Activated CD4-positive, alpha-beta T cell treated with anti-CD3 and anti-CD28 coated beads, Interleukin-2, amount 10 ng/mL, durations not matched to agents 7 days and 5 days (primary cell): ENCODE measurements at places on chromosomes 1 and 21.

DNA sequence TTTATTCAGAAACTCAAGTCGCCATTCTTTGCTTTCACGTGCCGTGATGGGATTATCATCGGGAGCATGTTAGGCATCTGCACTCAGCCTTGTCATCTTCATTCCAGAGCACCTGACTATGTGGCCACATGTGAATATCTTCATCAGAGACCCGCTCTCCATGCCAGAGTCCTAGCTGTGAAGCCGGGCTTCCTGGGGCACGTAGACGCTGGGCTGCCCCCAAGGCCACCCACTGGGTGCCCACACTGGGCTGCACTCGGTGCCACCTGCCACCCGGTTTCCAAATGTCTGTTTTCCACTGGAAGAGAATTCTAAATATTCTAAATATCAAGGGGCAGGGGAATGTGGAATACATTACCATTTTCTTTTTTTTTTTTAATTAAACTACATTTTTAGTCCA is 43.8 kb downstream of the SLC37A1 start:
- DNase-seq: no peak

GRCh38 chr1:59556398-59556797 is 258.4 kb upstream of the HOOK1 start:
- no peak for DNase-seq

DNA sequence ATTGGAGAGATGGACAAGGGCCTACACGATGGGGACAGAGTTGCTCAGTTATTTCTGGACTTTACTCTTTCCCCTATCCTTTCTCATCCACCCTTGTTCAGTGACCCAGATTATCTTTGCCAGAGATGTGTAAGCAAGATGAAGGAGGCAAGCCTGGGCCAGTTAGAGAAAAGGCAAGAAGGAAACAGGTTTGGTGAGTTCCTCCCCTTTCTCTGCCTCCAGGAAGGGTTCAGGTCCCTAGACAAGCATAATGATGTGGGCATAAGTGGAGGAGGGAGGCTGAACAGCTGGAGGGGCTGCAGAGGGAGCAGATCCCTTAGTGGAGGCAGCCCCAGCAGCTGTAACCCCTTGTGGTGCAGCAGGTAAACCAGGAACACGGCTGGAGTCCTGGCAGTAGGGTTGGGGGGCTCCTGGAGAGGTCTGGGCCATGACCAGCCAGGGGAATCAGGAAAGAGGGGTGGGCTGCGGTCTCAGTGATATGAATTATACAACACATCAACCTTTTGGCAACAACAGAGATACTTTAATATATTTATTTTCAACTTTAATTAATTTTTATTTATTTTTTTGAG is 9.2 kb upstream of the CDC42 start:
- no peak for DNase-seq

DNA sequence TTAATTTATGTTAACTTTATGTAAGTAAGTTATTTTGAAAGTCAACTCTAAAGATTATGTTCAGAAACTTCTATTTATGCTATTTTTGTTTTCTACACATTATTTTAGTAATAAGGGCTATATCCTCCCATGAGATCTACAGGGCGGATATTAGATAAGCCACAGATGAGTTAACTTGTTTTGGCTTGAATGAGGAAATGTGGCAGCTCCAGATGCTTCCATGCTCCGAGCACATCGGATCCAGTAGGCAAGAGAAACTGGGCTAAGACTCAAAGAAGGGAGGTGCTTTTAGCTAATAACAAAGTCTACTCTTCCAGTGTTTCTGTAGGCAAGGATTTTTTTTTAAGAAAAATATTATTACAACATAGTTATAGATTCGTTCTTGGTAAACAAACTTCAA is 20.0 kb upstream of the LAMC1 start:
- no peak for DNase-seq

DNA sequence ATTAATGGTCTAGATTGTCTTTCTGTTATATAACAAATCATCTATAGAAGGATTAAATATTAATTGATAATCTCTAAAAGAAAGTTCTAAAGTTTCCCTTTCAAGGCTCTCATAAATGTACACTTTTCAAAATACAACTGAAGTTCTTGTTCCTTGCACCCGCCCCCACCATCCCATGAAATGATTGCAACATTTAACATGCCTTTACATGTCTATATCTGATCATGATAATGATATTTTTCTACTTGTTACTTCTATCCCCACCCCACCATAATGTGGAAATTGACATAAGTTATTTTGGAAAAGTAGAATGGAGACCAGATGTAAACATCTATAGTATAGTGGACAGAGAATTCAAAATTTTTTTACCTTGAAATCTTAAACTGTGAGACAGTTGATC is 186.6 kb downstream of the NTNG1 start:
- no peak for DNase-seq

- no peak for DNase-seq
These were observed 134.5 kb downstream of the SMYD3 start for GRCh38 chr1:246372559-246372958.
